ENCODE measurements at places on chromosomes 16 and 17. TPM values are rescaled to one million over a fixed set of nuclear protein-coding genes. Genes with fewer than 3 reads are reported as not detected.

DNA sequence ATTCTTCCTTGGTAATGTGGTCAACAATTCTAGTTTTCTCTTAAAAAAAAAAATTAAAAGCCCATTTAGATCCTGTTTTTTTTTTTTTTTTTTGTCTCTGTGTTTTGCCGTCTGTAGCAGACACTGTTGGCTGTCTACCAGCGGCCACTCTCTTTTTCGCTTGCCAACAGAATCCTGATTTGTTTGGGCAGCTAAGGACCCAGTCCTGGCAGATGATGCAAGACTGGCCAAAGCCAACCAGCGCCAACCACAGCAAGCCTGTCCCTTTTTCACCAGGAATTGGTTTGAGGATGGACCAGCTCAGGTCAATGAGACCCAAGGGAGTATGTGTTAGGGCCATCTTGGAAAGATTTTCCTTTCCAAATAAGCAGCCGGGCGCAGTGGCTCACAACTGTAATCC lies 28.2 kb downstream of the ST3GAL2 start:
- DNase-seq: peak; percentile 54

- no peak for DNase-seq
Measured at GRCh38 chr17:72590882-72591281, 470.1 kb downstream of the SOX9 start.

DNA sequence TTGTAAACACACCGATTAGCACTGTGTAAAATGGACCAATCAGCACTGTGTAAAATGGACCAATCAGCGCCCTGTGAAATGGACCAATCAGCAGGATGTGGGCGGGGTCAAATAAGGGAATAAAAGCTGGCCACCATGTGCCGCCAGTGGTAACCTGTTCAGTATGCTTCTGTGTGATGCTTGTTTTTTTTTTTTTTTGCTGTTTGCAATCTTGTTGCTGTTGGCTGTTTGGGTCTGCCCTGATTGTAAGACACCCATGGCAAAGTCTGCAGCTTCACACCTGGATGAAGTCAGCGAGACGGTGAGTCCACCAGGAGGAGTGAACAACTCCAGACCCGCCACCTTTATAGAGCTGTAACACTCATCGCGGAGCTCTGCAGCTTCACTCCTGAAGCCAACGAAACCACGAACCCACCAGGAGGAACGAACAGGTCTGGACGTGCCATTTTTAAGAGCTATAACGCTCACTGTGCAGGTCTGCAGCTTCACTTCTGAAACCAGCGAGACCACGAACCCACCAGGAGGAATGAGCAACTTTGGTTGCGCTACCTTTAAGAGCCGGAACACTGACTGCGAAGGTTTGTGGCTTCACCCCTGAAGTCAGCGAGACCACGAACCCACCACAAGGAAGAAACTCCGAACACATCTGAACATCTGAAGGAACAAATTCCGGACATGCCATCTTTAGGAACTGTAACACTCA lies 85.0 kb upstream of the MED9 start:
- DNase-seq: no peak

- DNase-seq: no peak
Measured at GRCh38 chr16:54040975-54041374, 245.6 kb downstream of the IRX3 start.

DNA sequence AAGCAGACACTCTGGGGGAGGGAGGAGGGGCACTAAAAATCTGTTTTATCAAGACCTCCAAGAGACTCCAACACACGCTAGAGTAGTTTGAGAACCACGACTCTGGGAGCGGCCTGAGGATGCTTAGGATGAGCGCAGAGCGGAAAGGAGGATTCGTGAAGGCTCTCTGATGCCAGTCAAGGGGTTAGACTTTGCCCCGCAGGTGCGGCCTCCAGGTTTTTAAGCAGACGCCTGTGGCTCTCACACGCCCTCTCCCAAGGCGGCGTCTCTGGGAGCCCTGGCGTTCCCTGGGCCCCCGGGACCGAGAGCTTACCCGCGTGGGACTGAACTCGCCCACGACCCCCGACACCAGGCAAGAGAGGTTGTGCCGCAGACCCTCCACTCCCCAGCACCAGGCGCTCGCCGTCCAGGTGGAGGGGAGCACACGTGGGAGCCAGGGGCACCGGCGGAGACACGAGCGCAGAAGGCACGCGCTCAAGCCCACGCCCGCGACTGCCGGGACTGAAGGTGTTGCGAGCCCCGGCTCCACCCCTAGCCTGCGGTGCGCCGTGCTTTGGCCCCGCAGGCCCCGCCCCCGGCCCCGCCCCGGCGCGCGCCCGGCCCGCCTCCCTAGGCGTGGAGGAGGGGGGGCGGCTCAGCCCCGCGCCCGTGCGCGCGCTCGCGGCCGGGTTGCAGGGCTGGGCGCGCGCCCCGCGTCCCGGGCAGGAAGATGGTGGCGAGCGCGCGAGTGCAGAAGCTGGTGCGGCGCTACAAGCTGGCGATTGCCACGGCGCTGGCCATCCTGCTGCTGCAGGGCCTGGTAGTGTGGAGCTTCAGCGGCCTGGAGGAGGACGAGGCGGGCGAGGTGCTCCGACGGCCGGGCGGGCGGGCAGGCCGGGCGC lies at the start of gene XYLT2:
Gene XYLT2 (plus strand): TSS at position 695 of the 881 bp plus-strand sequence. CDS start 15 bp downstream, at position 710.
- DNase-seq: peak; percentile 95

DNA sequence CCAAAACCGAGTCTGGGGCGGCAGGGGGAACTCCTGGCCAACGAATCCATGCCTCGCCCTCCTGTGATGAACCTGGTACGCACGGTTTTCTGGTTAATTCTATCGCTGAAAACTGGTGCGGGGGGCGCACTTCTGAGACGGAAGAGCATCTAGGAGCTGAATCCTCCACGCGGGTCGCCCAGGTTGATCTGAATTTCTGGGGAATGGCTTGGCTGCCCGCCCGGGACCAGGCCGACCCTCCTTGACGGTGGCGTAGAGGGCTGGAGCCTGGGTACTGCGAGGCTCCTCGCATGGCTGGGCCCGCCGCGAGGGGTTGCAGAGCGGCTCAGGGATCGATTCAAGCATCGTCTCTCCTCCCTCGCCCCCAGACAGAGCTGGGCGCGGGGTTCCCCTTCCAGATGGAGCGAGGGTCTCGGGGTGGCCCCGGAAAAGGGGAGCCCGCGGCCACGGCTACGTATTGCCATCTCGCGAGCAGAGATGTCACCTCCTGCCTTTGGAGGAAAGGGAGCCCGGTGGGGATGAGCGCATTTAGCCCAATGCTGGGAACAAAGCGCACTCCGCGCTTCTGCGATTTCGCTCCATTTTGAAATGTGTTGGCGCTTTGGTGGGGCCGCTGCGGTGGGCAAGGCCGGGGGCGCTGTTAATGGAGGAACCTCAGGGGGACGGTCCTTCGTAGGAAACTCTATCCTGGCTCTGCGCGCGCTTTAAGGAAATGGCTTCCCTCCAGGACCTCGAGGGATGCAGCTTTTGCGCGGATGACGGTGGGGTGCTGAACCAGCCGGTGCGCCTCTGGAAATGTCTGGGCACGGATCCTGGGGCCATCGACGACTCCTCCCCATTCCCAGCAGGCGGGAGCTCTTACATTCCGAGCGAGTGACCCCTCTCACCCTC lies 2.7 kb downstream of the MAPT start:
- no peak for DNase-seq

DNA sequence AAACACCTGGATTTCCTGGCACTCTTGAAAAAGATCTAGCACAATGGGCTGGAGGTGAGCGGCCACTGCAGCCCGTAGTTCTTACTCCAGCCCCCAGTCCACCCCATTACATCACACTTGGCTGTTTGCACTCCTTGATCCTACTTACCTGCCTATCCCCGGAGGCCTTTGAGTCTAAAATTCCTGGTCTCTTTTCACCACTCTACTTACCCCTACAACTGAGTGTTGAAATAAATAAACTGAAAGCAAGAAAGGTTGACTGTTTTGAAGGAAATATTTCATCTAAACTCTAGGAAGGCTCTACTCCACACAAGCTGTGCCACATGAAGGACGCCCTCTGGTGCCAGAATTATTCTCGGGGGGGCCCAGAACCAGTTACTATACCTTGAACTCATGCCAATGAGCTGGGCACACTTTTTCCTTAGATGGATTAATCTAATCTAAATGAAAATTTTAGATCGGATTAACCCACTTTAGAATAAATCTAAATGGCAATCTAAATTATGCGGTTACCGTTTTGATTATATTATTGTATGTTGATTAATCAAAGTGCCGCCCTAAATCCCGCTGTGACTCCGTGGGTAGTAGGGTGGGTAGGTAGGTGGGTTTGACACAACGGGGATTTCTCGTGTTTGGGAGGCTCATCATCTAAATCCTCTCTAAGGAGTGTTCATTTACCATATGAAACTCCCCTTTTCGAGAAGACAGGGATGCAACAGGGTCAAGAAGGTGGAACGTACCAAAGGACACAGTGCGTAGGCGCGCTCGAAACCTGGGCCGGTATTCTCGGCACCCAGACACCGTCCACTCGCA lies 651 bp upstream of the EIF1 start:
- DNase-seq: no peak

- DNase-seq: no peak
Measured at GRCh38 chr16:79805621-79806020, 205.1 kb upstream of the MAF start.

- no peak for DNase-seq
Measured at GRCh38 chr17:9553181-9553580, 22.4 kb downstream of the STX8 start.

- no peak for DNase-seq
Measured at GRCh38 chr16:47008612-47009011, 35.1 kb upstream of the DNAJA2 start.

GRCh38 chr17:2170023-2170422 lies 115.1 kb downstream of the HIC1 start:
- DNase-seq: no peak

- DNase-seq: no peak
Measured at GRCh38 chr16:10494343-10495030, 85.9 kb downstream of the EMP2 start.

- DNase-seq: no peak
Measured at GRCh38 chr17:45372325-45372869, 55.6 kb upstream of the MAP3K14 start.

DNA sequence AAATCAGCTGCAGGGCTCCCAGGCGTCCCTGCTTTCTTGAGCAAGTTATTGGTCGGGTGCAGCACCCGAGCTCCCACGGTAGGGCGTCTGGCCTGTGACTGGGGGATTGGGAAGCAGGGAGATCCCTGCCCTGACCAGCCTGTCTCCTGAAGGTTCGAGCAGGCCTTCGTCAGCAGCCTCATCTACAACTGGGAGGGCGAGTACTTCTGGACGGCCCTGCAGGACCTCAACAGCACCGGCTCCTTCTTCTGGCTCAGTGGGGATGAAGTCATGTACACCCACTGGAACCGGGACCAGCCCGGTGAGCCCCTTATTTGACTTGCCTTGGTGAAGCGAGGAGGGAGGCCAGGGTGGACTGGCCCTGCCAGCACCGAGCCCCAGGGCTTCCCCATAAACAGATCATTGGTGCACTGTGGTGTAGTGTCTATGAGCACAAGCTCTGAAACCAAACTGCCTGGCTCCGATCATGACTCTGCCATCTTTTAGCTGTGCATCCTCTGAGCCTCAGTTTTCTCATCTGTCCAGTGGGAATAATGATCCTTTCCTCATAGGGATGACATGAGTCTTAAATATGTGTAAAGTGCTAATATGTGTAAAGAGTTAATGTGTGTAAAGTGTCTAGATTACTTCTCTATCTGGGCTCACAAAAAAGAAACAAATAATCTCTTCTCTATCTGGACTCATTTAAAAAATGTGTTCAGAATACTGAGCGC lies 48.9 kb downstream of the MRC2 start:
- peak; percentile 10 for DNase-seq

- no peak for DNase-seq
Measured at GRCh38 chr17:1379208-1379929, 20.7 kb downstream of the YWHAE start.

- DNase-seq: no peak
Measured at GRCh38 chr17:21177854-21178600, 35.9 kb downstream of the TMEM11 start.

- no peak for DNase-seq
Measured at GRCh38 chr16:29156511-29156910, 171.7 kb downstream of the LAT start.

- no peak for DNase-seq
Measured at GRCh38 chr16:12587170-12587569, 216.5 kb downstream of the CPPED1 start.

GRCh38 chr17:83204230-83204725 lies 124.9 kb downstream of the METRNL start:
- no peak for DNase-seq

GRCh38 chr16:17204206-17204605 lies 266.6 kb downstream of the XYLT1 start:
- DNase-seq: no peak

DNA sequence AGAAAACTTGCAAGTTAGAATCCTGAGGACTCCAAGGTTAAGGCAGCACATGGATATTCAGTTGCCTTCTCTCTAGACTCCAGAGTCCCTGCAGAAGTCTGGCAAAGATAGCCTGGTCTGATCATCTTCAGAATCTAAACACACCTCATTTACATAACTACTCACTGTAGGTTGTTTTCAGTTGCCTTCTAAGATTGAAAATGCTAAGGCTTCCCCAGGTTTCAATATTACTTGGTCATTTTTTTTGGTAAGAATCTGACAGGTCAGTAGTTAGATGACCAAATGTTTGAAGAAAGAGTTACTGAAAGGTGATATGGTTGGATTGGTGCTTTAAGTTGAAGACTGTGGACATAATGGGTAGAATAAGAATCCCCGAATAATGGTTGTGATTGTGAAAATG lies 205.4 kb upstream of the KCNJ16 start:
- no peak for DNase-seq

GRCh38 chr17:53088481-53088880 lies 734.2 kb upstream of the KIF2B start:
- no peak for DNase-seq

DNA sequence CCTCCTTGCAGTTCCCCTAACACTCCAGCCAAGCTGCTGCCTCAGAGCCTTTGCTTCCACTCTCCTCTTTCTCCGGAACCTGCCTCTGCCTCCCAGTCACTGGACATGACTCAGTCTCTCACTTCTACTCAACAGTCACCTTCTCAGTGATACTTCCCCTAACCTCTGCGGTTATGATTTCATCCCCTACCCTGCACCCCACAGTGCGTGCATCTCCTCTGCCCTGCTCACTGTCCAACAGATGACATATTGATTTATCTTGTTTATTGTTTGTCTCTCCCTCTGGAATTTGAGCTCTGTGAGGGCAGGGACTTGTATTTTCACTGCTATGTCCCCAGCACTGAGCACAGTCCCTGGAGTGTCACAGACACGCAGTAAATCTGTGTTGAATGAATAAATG lies 100.7 kb downstream of the CYLD start:
- no peak for DNase-seq

GRCh38 chr17:61340431-61341209 lies 59.0 kb upstream of the TBX2 start:
- no peak for DNase-seq

Gene HSD17B2
- total RNA-seq: under 0.01 TPM

Gene AGRP
- not detected for total RNA-seq

Gene KREMEN2
- total RNA-seq: not detected

Gene TBCD
- 73.8 TPM for total RNA-seq

Gene CBX8
- total RNA-seq: 7.7 TPM

Gene AARSD1
- total RNA-seq: 28.5 TPM

Gene ALOX12
- total RNA-seq: under 0.01 TPM

Gene MCRIP2
- total RNA-seq: 9.8 TPM

Gene CCT6B
- 2.9 TPM for total RNA-seq
